NCI-H345 (cell line): ENCODE measurements at places on chromosomes 7 and 10.
A peak's percentile ranks its signal among the peaks of the same experiment; 100 is the strongest.

DNA sequence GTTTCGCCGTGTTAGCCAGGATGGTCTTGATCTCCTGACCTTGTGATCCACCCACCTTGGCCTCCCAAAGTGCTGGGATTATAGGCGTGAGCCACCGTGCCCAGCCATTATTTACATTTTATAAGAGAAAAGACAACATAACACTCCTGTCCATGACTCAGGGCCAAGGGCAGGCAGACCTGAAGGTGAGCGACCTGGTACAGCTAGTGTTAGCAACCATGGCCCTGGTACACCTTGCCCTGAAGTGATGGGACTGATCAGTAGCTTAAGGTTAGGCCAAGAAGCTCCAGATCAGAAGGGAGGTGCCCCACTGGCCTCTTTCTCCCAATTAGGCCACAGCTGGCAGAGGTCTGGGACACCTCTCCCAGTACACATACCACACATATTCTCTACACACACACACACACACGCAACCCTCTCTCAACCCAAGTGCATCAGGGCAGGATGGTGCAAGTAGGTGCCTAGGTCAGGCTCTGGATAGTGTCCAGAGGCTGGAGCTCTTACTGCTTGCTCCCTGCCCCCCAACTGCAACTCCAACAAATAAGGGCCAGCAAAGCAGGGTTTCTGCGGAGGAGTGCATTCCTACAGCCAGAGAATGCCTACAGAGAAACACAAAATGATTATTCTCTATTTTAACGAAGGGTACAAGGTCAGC is 43.8 kb downstream of the DPCD start:
- no peak for DNase-seq

DNA sequence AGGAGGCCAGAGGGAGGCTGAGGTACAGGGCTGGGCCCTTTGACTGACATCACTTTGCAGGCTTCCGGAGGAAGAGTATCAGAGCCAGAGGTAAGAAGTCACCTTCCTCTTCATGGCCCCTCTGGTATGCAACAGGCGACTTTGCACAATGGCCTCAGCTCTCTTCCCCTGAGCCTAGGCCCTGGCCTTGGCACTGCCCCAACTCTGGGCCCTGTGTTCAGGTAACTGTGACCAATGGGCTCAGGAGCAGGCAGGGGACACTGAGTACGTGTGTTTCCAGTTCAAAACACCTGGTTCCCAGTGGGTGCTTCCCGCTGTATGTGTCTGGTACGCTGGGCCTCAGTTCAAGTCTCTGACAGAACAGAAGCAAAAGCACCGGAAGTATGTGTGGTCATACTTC is 12.1 kb upstream of the PAX2 start:
- no peak for DNase-seq

- no peak for DNase-seq
Measured at GRCh38 chr7:1697499-1698125, 27.5 kb downstream of the ELFN1 start.

GRCh38 chr7:66187905-66188304 is 17.2 kb upstream of the TPST1 start:
- DNase-seq = no peak

DNA sequence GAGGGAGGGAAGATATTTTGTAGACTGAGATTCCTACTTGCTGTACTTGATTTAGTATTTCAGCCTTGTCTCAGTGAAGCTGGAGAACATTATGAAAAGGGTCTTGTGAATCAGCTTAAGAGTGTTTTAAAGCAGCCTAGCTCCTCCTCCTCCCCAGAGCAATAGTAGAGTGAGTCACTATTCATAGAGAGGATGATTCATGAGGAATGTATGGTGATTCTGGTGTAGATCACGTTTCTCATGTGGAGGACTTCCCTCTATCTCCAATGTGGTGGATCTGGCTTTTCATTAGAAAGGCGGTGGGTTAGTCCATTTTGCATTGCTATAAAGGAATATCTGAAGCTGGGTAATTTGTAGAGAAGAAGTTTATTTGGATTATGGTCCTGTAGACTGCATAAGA is 340.1 kb upstream of the CHRM2 start:
- DNase-seq = no peak

DNA sequence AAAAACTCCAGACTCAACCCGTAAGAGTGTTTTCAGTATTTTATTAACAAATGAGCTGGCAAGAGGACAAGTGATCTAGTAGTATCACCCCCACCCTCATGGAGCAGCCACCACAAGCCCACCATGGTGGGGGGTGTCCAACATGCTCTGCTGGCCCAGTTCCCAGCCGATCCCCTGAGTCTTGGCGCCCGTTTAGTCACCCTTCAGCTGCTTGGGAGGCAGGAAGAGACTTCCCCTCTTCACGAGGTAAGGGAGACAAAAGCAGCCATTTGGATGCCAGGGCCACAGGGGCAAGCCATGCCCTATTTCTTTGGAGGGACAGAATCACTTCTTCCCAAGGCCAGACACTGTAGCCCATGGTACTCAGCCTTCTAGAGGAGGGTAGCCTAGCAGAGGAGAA is 54.1 kb downstream of the NOD1 start:
- no peak for DNase-seq

- DNase-seq = no peak
Measured at GRCh38 chr7:77422500-77422899, 6.4 kb upstream of the GSAP start.

GRCh38 chr10:121425623-121426022 is 172.6 kb downstream of the FGFR2 start:
- DNase-seq = no peak

DNA sequence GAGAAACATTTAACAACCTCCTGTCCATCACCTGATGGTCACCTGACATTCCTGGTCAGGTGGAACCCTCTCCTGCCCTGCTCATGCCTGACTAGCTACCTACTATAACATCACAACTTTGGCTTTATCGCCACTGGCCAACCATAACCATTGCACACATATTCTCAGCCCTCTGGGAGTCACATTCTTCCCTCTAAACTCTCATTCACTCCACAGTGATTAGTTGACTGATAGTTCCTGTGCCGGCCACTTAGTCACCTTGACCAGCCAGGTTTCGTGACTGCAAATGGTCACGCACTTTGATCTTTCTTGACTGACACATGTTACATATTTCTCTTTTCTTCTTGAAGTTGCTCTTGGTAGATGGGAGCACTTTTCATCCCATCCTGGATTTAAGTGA is 50.1 kb downstream of the GNAI1 start:
- no peak for DNase-seq

- no peak for DNase-seq
Measured at GRCh38 chr10:6699336-6699735, 119.3 kb upstream of the PRKCQ start.

GRCh38 chr7:22909917-22910316 is 87.3 kb upstream of the TOMM7 start:
- DNase-seq = no peak

- no peak for DNase-seq
Measured at GRCh38 chr10:107814865-107815487, 650.5 kb upstream of the SORCS1 start.

DNA sequence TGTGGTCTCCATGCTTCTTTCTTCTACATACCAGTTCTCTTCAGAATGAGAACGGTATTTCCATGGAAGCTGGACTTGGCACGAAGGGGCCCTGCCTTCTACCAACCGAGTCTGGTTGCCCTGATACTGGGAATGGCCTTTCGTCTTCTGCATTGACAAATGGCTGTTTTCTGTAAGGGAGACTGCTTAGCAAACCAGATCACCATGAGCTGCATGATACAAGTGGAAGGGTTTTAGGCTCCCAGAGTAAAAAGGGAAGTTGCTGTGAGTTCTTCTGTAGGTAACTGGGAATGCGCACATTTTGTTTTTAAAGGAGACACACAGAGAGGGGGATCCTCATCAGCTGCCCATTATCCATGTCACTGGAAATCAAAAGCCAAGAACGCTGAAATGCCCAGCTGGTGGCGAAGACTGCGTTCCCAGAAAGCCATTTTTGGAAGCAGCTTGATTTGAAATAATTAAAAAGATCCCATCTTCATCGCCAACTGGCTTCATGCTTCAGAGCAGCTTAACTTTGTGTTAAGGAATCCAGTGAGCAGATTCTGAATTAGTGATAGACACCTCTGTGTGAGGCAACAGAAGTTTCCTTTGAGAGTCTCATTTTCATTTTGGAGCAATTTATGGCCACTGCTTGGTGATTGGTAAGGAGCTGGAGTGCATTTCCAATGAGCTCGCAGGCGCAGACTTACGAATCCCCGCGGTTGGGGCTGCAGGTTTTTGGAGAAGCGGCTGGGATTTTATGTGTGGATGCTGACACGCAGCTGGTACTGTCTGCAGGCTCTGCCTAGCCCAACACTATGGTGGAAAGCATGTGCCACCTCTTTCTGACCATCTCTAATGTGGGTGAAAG is 672.7 kb upstream of the FOXK1 start:
- DNase-seq = no peak

DNA sequence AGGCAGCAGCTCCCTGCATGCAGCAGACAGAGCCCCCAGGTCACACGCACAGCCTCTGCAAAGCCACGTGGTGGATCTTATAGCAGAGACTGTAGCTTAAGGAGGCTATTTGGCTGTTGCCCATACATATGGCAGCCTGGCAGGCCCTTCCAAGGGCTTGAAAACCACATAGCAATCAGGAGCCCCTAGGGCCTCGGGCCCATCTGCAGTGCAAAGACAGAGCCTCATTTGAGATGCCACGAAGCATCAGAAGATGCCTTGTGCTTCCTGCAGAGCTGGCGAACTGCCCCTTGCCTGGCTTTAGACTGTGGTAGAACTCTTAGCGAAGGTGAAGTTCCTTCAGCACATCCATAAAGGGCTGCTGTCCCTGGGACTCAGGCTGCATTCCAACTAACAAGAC is 309.9 kb downstream of the GRID1 start:
- no peak for DNase-seq

DNA sequence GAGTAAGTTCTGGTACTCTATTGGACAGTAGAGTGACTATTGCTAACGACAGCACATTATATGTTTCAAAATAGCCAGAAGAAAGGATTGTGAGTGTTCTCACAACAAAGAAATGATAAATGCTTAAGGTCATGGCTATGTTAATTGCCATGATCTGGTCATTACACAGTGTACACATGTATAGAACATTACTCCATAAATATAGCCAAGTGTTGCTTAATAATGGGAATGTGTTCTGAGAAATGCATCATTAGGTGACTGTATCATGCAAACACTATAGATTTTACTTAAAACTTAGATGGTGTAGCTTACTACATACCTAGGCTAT is 19.6 kb downstream of the EPC1 start:
- DNase-seq = no peak

GRCh38 chr7:100642534-100642907 is 1.2 kb upstream of the TFR2 start:
- peak; percentile 39 for DNase-seq

DNA sequence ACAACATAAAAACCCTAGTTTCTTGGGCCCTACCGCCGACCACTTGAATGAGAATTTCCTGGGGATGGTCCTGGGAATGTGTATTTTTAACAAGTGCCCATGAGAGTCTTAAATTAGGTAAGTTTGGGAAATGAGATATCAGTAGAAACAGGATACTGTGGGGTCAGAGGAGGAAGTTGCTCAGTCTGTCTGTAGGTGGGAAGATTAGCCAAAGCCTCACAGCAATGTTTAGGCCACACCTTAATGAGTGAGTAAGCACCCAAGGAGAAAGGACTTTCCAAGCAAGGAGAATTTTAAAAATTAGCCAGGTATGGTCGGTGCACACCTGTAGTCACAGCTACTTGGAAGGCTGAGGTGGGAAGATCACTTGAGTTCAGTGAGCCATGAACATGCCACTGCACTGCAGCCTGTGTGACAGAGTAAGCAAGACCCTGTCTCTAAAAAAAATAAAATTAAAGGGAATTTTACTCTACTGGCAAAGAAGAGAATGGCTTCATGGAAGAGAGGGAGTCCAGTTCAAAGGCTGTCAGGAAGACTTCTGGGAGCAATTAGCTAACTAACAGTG is 31.9 kb downstream of the PAPSS2 start:
- DNase-seq = no peak

GRCh38 chr10:110643035-110643652 is 992 bp upstream of the RBM20 start:
- DNase-seq = no peak

- DNase-seq = no peak
Measured at GRCh38 chr10:58741673-58742072, 229.0 kb downstream of the BICC1 start.

DNA sequence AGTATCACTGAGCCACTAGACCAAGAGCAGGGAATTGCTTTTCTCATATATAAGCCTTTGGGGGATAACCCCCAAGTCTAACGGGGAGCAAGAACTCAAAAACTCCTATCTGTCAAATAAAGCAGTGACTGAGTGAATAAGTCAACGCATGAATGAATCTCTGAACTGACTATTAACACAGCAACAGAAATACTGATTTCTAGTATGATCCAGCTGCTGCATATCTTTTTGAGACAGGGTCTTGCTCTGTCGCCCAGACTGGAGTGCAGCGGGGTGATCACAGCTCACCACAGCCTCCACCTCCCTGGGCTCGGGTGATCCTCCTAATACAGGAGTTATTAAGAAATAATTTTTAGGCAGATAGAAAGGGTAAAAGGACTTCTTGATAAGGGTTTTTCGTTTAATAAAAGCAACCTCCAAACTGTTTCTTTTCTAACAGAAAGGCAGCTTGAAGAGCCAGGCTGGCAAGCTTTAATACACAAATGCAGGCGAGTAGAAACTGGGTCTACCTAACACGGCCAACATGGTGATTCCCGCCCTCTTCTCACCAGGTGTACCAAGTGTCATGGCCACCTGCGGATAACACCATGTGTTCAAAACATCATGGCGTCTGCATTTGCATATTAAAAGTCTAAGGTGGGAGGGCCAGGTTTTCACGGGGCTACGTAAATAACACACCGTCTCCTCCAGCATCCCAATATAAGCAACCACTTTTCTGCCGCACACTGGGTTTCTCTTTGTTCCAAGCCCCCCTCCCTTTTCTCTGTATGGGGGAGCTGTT is 631.9 kb downstream of the PARD3 start:
- no peak for DNase-seq

- no peak for DNase-seq
Measured at GRCh38 chr7:2559283-2559950, 638 bp downstream of the IQCE start.

- DNase-seq = no peak
Measured at GRCh38 chr7:24395512-24395911, 111.5 kb downstream of the NPY start.

DNA sequence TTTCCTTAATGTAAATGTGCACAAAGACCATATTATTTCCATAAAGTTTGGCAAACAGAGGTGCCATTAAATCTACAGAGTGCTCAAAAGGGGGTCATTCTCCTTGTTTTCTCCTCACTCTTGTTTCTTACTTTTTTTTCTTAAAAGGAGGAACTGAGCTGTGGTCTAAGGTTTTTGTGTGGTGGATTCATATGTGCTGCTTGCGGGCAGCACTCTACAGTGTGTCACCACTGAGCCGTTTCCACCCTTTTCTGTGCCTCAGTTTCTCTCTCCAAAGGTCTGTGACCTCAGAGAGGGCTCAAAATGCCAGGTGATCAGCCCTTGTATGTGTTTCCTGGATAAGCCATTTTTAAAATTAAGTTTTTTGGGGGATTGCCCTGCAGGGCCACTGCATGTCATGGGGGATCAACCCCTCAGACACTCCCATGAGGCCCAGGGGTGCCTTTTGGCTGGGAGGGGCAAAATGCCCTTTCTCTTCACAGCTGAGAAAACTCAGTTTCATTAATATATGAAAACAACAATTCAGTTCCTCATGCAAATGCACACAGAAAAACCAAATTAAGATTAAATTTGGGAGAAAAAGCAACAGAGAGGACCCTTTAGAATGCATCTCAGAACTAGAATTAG is 56.9 kb upstream of the VOPP1 start:
- no peak for DNase-seq

GRCh38 chr10:71648254-71648932 is 71.2 kb downstream of the C10orf105 start:
- no peak for DNase-seq
